Liver (tissue), 10 donors: ENCODE measurements at places on chromosomes 2 and 18.

DNA sequence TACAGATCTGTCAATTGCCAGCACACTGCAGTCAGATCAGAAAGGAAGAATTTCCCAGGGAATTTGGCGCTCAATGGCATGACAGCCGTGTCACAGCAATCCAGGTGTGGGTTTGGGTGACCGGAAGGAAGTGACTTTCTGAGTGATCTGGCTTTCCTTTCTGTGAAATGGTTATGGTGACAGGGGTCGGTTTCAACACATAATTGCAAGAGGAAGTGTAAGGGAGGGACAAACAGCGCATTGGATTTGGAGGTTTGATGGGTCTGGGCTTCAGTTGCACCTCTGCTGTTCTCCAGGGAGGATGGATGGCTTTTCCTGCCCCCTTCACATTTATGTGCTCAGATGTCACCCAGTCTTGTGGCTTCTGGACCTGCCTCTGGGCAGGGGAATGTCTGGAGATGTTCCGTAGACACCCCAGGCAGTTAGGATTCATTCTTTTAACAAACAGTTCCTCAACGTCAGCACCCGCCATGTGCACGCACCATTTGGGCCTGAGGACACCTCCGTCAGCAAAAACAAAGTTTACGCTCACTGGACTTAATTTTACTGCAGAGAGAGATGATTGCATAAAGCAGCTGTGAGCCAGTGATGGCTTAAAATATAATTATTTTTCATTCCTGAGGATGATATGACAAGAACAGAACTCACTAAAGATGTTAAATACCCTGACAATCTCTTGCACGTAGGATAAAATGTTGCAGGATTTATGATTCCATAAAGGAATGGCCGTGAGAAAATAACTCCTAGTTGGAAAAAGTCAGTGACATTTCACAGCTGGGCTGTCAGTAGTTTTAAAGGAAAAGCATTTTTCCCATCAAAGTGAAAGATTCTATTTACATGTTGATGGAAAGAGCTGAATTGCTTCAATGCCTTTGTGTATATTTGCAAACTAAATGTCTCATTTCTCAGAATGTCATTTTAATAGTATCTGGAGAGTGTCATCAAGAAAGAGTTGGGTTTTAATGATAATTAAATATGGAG, 36.9 kb downstream of the MBP start:
- DNase-seq, result no peak

DNA sequence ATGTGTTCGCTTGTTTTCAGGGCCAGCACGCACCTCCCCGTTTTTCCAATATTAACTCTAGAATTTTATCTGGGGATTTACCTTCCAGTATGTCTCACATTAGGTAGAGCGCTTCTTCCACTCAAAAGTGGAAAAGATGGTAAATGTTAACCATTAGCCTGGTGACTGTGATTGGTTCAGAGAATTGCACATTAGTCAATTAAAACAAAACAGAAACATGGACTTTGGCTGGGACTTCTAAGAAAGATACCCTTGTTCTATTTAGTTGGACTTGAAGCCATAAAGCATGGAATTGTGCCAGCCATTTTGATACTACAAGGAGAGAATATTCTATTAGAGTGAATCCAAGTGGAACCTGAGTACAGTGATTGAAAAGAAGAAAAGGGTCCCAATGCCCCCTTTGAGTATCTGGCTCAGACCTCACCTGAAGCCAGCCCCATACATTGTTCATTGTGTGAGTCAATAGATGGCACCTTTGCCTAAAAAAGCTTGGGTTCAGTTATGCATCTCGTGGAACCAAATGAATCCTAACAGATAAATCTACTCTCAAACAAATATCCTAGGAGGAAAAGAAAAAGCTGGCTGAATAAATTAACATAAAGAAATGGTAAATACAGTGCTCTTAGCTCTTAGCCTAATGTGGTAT, 354.3 kb downstream of the IRS1 start:
- DNase-seq, result no peak

GRCh38 chr2:204795156-204795555, 249.9 kb downstream of the PARD3B start:
- no peak for DNase-seq

- DNase-seq, result no peak
Observed at GRCh38 chr2:119122663-119123062, 35.9 kb downstream of the C1QL2 start.

GRCh38 chr18:3538954-3539617, 89.1 kb downstream of the TGIF1 start:
- DNase-seq, result no peak

- no peak for DNase-seq
Observed at GRCh38 chr2:118197011-118197675, 108.9 kb downstream of the INSIG2 start.

DNA sequence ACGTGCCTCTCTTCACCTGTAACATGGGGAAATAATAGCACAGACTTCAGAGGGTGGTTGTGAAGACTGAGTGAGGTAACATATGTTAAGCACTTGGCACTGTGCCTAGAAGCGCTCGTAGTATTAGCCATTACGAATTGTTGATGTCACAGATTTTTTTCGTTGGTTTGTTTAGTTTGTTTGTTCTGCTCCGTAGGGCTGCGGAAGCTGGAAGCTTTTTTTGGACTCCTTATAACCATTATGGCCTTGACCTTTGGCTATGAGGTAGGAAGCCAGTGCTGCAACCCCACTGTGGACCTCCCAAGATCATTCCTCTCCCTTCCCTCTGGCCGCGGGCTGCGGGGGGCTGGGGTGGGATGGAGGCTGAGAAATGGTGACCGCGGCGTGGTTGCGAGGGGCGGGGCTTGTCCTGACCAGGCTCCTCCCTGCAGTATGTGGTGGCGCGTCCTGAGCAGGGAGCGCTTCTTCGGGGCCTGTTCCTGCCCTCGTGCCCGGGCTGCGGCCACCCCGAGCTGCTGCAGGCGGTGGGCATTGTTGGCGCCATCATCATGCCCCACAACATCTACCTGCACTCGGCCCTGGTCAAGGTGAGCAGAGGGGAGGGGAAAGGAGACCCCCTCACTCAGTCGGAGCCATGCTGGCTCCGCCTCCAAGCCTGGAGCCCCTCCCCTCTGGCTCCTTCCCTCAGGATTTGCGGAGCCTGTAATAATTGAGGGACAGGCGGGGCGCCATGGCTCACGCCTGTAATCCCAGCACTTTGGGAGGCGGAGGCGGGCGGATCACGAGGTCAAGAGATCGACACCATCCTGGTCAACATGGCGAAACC, 5.5 kb downstream of the SLC11A1 start:
- DNase-seq, result peak; percentile 60

DNA sequence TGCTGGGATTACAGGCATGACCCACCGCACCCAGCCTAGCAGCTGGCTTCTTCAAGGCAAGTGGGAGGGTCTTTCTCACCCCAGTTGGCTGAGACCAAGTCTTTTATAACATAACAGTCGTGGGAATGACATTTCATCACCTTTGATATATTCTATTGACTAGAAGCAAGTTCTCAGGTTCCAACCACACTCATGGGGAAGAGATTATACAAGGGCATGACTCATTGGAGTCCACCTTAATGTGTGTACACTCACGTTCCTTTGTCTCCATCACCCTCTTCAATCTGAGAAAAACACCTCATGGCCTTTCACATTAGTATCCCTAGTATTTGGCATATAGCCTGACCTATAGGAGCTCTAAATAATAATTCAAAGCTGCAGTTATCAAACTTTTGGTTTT, 2.8 kb upstream of the BBS5 start:
- no peak for DNase-seq

DNA sequence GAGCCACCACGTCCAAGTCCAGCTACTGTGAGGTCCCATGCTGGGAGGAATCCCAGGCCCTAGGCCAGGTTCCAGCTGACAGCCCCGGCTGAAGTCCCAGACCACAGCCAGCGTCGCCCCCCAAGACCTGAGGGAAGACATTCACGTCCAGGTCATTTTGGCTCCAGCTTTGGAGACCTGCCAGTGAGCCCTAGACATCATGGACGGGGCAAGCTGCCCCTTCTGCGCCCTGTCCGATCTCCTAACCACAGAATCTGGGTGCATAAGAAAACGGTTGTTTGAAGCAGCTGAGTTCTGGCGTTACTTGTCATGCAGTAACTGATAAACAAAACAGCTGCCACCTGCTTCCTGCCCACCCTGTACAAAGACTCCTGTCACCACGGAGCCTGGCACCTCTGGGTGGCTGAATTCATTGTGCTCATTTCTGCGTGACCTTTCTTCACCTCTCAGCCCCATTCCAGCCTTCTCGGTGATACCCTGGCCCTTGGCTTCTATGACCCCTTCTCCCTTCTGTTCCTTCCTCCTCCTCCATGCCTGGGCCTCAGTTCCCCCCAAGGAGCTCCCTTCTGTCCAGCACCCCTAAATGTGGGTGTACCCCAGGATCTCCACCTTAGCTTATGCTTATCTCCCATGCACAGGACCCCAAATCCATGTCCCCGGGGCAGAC, 72.6 kb upstream of the SMAD7 start:
- DNase-seq, result peak; percentile 31

DNA sequence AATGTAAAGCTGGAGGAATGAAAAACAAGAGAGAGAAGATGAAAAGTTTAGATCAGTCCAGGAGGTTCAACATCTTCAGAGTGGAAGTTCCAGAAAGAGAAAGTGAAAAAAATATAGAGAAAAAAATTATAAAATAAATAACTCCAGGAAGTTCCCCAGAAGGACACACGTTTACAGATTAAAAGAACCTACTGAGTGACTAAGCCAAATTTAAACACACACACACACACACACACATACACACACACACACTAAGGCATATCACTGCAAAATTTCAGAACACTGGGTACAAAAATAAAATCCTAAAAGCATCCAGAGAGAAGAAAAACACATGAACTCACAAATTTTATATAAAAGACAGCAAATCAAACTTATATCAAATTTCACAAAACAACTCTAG, 85.9 kb upstream of the PMAIP1 start:
- no peak for DNase-seq

GRCh38 chr2:104539649-104540048, 314.3 kb upstream of the POU3F3 start:
- DNase-seq, result no peak

- no peak for DNase-seq
Observed at GRCh38 chr2:160208655-160209515, 8.8 kb upstream of the ITGB6 start.

DNA sequence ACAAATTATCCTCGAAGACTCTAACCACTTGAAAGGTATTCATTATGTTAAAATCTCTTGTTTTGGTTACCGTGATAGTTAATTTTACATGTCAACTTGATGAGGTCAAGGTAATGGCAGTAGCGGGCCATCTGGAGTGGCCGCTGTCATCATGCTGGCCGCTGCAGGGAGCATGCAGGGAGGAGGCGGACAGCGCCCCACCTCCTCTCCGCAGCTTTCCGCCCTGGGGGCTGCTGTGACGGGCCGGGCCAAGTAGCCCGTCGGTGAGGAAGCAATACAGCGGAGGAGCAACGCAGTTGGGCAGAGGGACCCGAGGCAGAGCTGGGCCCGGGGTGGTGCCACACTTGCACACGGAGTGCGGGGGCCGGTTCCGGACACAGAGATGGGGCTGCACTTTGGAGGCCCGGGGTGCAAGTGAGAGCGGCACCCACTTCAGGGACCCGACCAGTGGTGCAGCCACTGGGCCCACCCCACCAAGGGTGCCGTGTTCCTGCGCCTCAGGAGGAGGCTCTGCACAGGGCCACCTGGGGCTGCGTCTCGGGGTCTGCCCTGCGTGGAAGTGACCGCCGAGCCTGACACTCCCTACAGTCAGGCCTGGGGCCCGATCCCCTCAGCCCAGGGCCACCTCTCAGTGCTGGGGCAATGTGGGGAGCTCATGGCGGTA, 452.4 kb downstream of the LRATD1 start:
- DNase-seq, result no peak

- no peak for DNase-seq
Observed at GRCh38 chr2:215615803-215616174, 179.9 kb upstream of the FN1 start.
